ENCODE measurements at places on chromosomes 6 and 20.

DNA sequence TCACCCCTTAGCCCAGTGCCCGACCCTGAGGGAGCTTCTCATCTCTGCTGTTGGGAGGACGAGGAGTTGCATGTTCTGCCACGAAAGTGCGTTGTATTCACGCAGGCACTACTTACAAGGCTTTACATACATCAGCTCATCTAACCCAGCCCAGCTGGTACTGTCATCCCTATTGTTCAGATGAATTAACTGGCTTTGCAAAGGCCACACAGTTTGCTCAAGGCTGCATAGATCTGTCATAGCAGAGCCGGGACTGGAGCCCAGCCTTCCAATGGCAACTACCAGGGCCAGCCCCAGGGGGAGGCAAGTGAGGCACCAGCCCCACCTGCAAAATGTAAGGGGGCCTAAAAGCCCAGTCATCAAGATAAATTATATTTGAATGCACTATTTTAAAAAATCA, 257.6 kb downstream of the NFATC2 start:
- H3K4me1 ChIP-seq, result no peaks in the 10 kb centered on the region
- no peak overlapping the region for H3K27ac ChIP-seq
- H3K36me3 ChIP-seq, result no peaks in the 10 kb centered on the region
- no peak for DNase-seq

DNA sequence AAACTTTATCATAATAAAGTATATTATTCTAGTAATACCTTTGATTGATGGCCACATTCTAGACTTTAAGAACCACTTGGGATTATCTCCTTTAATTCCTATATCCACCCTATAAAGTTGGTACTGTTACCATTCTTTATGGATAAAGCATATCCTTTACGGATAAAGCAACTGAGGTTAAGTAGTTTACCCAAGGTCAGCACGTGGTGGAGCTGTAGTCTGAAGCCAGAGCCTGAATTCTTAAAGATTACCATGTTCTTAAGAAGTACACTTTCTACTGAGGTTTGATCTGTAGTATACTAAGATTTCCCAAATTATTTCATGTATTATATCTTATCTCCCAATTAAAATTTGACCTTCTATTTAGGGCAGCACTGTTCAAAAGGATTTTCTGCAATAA, 3.0 kb upstream of the NCOA7 start:
- no peak overlapping the region for H3K4me3 ChIP-seq
- H3K36me3 ChIP-seq, result no peaks in the 10 kb centered on the region
- no peaks in the 10 kb centered on the region for H3K27me3 ChIP-seq

GRCh38 chr20:51125780-51126179, 102.9 kb upstream of the KCNG1 start:
- no peaks in the 10 kb centered on the region for H3K27me3 ChIP-seq
- H3K4me1 ChIP-seq, result peaks cover 20% of the 10 kb centered on the region
- H3K4me3 ChIP-seq, result no peak overlapping the region
- DNase-seq, result no peak
- H3K27ac ChIP-seq, result no peak overlapping the region

GRCh38 chr6:7960848-7961247, 50.3 kb upstream of the TXNDC5 start:
- H3K27me3 ChIP-seq, result no peaks in the 10 kb centered on the region
- H3K4me1 ChIP-seq, result no peaks in the 10 kb centered on the region
- H3K36me3 ChIP-seq, result no peaks in the 10 kb centered on the region
- no peak for DNase-seq

DNA sequence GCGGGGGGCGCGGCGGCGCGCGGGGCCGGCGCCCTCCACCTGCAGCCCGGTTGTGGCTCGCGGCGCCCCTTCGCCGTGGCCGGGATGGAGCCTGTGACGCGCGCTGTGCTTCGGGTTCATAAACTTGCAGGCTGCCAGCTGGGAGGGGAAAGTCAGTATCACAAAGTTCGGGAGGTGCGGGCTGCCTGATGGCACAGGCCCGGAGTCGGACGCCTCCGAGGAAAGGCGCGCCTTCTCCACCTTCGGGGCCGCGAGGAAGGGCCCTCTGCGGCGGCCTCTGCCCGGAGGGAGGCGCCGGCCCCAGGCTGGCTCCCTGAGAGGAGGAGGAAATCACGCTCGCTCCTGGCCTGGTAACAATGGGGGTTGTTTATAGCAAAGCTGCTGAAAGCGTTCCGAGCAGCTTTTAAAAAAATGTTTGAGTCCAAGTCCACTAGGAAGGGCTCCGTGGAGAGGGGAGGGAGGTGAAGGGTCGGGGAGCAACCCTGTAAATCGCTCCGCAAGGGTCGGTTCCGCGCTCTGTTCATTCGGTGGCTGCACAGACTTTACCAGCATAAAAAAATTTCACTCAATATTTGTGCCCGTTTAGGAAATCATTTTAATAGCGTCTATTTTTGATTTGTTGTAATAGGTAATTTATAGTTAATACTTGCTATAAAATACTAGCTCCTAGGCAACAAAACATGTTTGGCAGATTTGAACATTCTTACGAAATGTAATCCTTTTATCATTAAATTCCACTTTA, 1.0 kb downstream of the AFDN start:
- no peak for DNase-seq
- H3K27ac ChIP-seq, result peak overlapping the region; percentile 78

DNA sequence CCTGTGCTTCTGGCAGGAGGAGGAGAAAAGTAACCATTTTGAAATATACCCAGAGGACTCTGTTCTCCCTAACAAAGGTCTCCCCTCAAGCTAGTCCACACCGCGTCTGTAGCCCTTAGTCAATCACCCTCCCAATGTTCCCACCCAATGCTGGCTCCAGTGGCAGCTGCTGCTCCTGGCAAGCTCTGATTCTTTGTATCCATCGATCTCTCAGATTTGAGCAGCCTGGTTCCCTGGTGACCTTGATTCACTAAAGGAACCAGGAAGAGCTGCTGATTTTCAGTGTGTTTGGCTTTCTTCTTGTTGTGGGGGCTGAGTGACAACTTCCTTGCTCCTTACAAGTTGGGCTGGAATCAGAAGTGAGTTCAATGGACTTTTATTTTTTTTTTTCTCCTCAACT, 68.5 kb downstream of the FOXC1 start:
- H3K27ac ChIP-seq, result no peak overlapping the region
- no peaks in the 10 kb centered on the region for H3K4me1 ChIP-seq
- no peaks in the 10 kb centered on the region for H3K27me3 ChIP-seq
- no peak overlapping the region for H3K4me3 ChIP-seq
- DNase-seq, result no peak
- no peaks in the 10 kb centered on the region for H3K36me3 ChIP-seq

DNA sequence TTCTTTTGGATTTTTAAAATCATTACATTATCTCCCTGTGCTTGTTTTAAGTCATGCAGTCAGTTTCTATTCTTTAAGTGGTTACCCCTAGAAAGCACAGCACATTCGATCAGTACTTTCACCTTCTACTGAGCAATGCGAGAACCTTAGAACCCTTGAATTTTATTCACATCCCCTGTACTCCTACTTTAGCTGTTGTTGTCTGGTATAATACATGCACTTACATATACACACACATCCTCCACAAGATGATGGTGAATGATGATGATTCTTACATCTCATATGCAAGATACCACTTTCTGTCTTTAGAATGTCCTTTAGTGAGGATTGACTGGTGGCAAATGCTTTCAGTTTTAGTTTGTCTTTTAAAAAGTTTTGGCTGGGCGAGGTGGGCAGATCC, 5.7 kb downstream of the CDC40 start:
- peaks cover 48% of the 10 kb centered on the region for H3K4me1 ChIP-seq
- H3K27me3 ChIP-seq, result no peaks in the 10 kb centered on the region
- H3K36me3 ChIP-seq, result no peaks in the 10 kb centered on the region
- DNase-seq, result no peak
- H3K27ac ChIP-seq, result no peak overlapping the region
- H3K4me3 ChIP-seq, result no peak overlapping the region

DNA sequence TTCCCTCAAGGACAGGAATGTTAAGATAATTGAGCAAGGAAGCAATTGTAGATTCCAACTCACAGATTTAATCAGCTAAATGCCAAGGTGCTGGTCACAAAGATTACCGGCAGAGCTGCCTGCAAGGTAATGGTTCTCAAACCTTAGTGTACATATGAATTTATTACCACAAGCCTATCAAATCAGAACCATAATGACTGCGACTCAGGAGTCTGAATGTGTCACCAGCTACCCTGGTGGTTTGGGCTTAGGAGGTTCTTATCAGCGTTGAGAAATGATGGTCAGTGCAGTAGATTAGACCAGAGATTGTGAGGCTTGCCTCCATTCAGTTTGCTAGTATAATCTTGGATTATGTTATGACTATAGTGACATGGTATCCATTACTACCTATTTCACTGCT, 78.9 kb downstream of the MTFR2 start:
- DNase-seq, result no peak
- no peaks in the 10 kb centered on the region for H3K36me3 ChIP-seq
- H3K27me3 ChIP-seq, result no peaks in the 10 kb centered on the region
- H3K27ac ChIP-seq, result no peak overlapping the region

DNA sequence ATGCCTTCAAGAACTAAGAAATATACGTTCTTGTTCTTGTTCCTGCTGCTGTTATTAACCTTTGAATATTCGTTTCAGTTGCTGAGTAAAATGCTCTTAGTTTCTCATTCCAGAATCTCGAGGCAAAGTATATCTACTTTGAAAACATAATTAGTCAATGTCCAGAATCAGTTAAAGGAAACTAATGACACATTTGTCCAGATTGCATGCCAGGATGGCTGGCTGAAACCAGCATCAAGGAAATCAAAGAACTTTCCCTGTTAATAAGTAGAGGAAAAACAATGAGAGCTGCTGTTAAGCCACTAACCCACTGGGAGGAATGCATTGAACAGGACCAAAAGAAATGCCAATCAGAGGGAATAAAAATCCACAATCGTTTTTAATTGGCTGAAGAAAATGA, 196.9 kb downstream of the ALDH8A1 start:
- no peaks in the 10 kb centered on the region for H3K36me3 ChIP-seq
- H3K4me1 ChIP-seq, result no peaks in the 10 kb centered on the region
- no peak for DNase-seq
- no peaks in the 10 kb centered on the region for H3K27me3 ChIP-seq

DNA sequence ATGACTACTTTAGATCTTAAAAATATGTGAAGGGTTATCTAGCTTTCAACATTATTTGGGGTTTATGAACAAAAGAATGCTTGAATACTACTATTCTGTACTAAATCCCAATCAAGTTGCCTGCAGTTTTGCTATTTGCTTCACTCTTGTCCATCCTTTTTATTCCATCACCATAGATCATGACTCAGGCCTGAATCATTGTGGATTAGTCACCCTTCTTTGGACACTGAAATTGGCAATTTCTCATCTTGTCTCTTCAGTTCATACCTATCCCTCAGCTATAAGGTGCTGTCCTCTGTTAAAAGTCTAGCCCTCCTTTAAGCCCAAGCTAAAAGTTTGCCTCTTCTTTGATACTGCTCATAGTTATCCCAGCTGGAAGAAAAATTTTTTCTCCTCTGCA, 199.1 kb downstream of the CENPW start:
- no peaks in the 10 kb centered on the region for H3K27me3 ChIP-seq
- H3K4me3 ChIP-seq, result no peak overlapping the region
- DNase-seq, result no peak
- no peak overlapping the region for H3K27ac ChIP-seq
- no peaks in the 10 kb centered on the region for H3K4me1 ChIP-seq

DNA sequence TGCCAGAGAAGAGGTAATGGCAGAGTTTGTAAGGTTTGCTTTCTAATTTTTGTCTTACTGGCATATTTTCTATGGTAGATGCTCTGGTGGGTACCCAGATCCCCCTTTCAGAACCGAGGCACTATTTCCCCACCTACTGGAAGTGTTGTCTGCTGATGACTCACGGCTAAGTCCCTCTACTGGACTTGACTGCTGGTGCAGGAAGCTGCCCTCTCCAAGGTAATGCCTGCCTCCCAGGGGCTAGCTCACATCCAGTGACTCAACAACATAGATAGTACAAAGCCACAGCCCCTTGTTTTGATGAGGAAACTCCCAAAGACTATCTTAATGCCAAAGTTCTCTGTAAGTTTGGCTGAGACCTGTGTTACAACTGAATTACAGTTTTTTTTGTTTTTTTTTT, 285.4 kb upstream of the FLRT3 start:
- H3K4me1 ChIP-seq, result no peaks in the 10 kb centered on the region
- H3K27me3 ChIP-seq, result no peaks in the 10 kb centered on the region
- no peak overlapping the region for H3K4me3 ChIP-seq
- H3K27ac ChIP-seq, result no peak overlapping the region
- no peak for DNase-seq
- H3K36me3 ChIP-seq, result no peaks in the 10 kb centered on the region

- no peak overlapping the region for H3K27ac ChIP-seq
- no peak overlapping the region for H3K4me3 ChIP-seq
- H3K36me3 ChIP-seq, result no peaks in the 10 kb centered on the region
- no peaks in the 10 kb centered on the region for H3K27me3 ChIP-seq
These were observed 27.1 kb downstream of the AGPAT4 start for GRCh38 chr6:161246725-161247124.

- H3K4me1 ChIP-seq, result peaks cover 54% of the 10 kb centered on the region
- H3K27me3 ChIP-seq, result no peaks in the 10 kb centered on the region
- peak overlapping the region; percentile 99 for H3K4me3 ChIP-seq
- no peaks in the 10 kb centered on the region for H3K36me3 ChIP-seq
- H3K27ac ChIP-seq, result peak overlapping the region; percentile 89
These were observed 1.3 kb downstream of the YWHAB start for GRCh38 chr20:44886828-44887227.
